ENCODE measurements at places on chromosomes 3 and 15. TPM values are rescaled to one million over a fixed set of nuclear protein-coding genes. Genes with fewer than 3 reads are reported as not detected.

DNA sequence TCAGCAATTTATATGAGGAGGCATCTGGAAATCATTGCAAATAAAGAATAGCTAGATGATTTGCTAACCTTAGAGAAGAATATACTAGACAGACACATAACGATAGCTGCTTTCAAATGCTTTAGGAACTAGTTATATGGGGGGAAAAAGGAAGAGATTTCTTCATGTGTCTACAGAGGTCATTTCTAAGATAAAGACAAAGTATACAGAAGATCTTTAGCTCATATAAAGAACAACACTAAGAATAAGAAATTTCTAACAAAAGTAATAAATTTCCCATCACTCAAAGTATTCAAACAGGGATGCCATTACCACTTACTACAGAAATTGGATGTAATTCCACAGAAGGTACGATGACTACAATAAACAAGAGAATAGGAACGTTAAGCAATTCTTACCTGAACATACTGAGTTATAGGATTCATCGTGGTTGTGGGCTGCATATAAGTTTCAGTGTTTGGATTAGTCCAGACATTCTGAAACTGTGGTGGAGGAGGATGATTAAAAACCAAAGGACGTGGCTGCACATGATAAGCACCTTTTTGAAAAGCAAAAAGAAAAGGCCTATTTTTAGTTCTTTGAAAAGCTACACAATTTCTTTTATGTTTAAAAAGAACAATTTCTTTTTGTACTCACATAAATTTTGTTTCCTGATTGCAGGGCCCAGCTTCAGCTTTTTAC lies 8.7 kb downstream of the DAZL start:
- peaks cover 7% of the 10 kb centered on the region for H3K4me1 ChIP-seq
- no peak for DNase-seq
- no peak overlapping the region for H3K27ac ChIP-seq
- no peaks in the 10 kb centered on the region for H3K27me3 ChIP-seq
- no peak overlapping the region for H3K4me3 ChIP-seq

GRCh38 chr15:65663521-65663920 lies 41.8 kb downstream of the SLC24A1 start:
- H3K4me3 ChIP-seq: no peak overlapping the region
- no peaks in the 10 kb centered on the region for H3K4me1 ChIP-seq
- no peak overlapping the region for H3K27ac ChIP-seq

DNA sequence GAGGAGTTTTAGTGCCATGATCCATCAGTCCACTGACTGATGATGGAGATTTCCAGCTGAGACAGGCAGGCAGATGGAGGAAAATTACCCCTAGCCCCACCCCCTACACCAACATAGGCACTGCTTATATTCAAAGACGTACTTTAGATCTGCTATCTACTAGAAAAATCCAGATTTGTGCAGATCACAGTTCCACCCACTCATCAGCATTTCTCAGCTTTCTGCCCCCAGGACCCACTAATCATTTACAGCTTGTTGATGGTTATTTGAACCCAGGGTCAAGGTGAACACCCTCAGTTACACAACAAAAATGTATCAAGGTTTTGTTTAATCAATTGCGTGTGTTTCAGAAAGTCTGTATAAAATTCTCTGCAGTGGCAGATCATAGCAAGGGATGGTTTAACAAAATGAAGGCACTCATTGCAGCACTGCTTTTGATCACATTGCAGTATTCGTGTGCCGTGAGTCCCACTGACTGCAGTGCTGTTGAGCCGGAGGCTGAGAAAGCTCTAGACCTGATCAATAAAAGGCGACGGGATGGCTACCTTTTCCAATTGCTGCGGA lies at the start of gene HRG:
TSS of gene HRG (plus strand) at position 390 of the 564 bp plus-strand sequence. CDS start at position 408, 18 bp downstream.
- H3K4me1 ChIP-seq: peaks cover 56% of the 10 kb centered on the region
- no peaks in the 10 kb centered on the region for H3K27me3 ChIP-seq
- no peak within 1 kb of the TSS for H3K4me3 ChIP-seq

DNA sequence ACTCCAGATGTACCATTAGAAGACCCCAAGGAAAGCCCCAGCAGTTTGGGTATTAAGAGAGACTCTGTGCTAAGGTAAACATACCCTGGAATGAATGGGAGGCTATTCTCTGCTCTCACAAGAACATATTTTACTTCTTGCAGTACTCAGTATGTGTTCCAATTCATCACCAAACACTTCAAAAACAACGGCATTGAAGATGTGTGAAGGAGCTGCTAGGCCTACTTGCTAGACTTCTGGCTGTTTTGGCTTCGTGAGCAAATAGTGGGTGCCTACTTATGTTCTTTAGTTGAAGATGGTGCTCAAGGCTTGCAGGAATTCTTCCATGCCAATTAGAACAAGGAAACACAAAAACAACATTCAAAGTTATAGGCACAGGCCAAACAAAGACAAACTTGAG lies 514.5 kb downstream of the ROBO1 start:
- no peaks in the 10 kb centered on the region for H3K36me3 ChIP-seq
- no peak for DNase-seq
- no peaks in the 10 kb centered on the region for H3K27me3 ChIP-seq
- H3K4me3 ChIP-seq: no peak overlapping the region

SCG3 gene
- 31.5 TPM for total RNA-seq

All from WTC11 (cell line).